ENCODE measurements at places on chromosomes 11 and 22.

- DNase-seq = peak; percentile 68
Measured at GRCh38 chr11:34501500-34501899, 12.1 kb downstream of the ELF5 start.

GRCh38 chr22:37559901-37560607, at the start of gene CDC42EP1:
TSS of gene CDC42EP1 (plus strand) at chr22:37560480. CDS start at chr22:37566350, 5,870 bp downstream.
- peak; percentile 83 for DNase-seq

- DNase-seq = no peak
Measured at GRCh38 chr11:86161837-86162236, 82.7 kb upstream of the EED start.

GRCh38 chr11:65135633-65136145, 1.4 kb upstream of the SYVN1 start:
- no peak for DNase-seq

DNA sequence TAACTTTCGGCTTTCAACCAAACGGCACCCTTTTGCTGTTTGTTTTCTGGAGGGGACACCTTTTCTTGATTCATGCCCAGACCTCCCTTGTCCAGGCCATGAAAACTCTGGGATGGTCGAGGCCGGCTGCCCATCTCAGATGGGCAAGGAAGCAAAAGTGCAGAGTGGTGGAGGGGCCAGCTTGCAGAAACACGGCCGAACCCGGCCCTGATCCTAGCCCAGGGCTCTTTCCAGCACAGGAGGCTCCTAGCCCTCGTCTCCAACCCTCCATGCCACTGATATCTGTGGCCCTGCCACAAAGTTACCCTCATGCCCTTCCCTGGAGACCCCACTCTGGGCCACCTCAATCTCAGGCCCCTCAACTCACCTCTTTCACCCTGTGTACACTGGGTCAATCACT, 18.9 kb upstream of the SLC22A12 start:
- DNase-seq = no peak

DNA sequence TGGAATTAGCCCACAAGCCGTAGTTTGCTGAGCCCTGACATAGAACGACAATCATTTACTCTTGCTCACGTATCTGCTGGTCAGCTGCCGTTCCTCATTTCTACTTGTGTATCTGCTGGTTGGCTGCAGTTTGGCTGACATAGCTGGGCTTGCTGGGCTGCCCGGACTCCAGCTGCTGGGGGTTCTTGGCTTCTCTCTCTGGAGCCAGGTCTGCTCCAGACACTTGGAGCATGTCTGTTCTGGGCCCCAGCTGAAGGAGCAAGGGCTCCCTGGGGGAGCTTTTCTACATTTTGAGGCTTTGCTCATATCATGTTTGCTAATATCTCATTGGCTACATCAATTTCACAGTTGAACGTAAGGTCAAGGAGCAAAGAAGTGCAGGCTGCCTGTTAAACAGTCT, 47.3 kb downstream of the PRDM11 start:
- DNase-seq = no peak

- DNase-seq = no peak
Measured at GRCh38 chr11:91005458-91005857, 782.6 kb upstream of the CHORDC1 start.

DNA sequence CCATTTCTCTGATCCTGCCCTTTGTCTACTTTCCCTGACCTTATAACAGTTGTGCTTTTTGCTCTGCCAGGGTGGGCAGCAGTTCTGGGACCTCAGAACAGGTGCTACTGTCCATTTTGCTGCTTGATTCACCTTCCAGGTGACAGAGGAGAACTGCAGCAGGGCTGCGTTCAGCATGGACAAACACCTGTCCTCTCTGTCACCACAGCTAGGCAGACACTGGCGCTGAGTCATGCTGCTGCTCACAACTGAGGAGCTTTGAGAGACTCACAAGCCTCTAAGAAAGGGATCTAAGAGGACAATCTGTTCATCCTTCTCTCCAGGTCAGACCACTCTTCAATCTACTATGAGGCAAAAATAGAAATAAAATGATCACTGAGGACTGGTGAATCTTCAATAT, 1144.5 kb upstream of the CCDC90B start:
- DNase-seq = no peak
